GM19239 (cell line): ENCODE measurements at places on chromosomes 5 and 9.

- no peak for DNase-seq
Observed at GRCh38 chr5:111572561-111572960, 60.2 kb upstream of the STARD4 start.

- DNase-seq: no peak
Observed at GRCh38 chr5:102762095-102762534, 7.0 kb downstream of the PAM start.

- no peak for DNase-seq
Observed at GRCh38 chr5:80216753-80217596, 38.9 kb downstream of the SERINC5 start.

- DNase-seq: no peak
Observed at GRCh38 chr5:54037205-54037604, 273.2 kb downstream of the ARL15 start.

GRCh38 chr5:159955056-159955624 lies 38.9 kb downstream of the ADRA1B start:
- no peak for DNase-seq
